Large intestine (tissue), 12 donors: ENCODE measurements at places on chromosomes 1 and 21.
A peak's percentile ranks its signal among the peaks of the same experiment; 100 is the strongest.

DNA sequence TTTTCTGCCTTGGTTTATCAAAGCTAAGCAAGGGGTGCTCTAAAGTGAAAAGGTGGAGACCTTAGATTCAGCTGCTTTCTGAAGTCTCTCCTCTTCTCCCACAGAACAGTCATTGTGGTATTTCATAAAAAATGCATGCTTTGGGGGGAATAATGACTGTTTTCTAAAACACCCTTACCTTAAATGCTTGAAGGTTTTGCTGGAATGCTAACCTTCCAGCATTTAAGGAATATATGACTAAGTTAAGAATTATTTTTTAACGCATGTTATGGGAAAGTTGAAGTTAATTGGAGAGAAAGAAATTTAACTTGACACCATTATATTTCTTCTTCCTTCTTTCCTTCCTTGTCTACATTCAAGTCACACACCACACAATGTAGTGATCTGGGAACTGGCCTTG is 162.5 kb downstream of the ROR1 start:
- DNase-seq, result no peak

DNA sequence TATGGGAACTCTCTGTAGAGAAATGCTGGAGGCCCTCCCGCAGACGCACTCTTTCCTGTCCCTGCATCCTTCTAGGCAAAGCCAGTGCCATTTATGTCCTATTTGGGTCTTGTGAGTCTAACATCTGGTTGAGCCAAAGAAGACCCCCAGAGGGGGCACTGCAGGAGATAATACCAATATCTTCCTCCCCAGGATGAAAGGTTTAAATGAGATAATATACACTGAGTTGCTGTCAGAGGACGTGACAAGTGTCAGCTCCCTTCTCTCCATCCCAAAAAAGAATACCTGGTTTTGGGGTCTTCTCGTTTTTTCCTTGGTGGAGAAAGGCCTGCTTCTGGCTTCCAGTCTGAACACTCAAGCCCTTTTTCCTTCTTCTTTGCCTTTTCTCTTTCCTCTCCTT is 7.6 kb downstream of the TCEA3 start:
- no peak for DNase-seq

GRCh38 chr1:87220993-87221392 is 107.7 kb upstream of the LMO4 start:
- no peak for DNase-seq

DNA sequence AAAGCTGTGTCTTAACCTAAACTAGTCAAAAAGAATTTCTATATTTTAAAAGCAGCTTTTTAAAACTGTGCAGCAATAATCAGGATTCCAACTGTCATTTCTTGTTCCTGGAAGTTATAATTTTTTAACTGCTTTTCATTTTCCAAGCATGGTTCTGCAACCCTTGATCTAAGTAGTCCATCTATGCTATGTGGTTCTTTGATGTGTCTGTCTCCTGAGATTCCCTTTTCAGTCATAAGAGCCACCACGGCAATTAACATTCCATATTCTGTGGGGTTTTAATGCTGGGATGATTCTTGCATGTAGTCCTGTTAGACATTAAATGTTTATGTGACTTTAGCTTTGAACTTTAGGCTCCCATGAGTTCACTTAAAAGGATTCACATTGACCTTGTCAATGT is 220.4 kb downstream of the TPR start:
- no peak for DNase-seq

DNA sequence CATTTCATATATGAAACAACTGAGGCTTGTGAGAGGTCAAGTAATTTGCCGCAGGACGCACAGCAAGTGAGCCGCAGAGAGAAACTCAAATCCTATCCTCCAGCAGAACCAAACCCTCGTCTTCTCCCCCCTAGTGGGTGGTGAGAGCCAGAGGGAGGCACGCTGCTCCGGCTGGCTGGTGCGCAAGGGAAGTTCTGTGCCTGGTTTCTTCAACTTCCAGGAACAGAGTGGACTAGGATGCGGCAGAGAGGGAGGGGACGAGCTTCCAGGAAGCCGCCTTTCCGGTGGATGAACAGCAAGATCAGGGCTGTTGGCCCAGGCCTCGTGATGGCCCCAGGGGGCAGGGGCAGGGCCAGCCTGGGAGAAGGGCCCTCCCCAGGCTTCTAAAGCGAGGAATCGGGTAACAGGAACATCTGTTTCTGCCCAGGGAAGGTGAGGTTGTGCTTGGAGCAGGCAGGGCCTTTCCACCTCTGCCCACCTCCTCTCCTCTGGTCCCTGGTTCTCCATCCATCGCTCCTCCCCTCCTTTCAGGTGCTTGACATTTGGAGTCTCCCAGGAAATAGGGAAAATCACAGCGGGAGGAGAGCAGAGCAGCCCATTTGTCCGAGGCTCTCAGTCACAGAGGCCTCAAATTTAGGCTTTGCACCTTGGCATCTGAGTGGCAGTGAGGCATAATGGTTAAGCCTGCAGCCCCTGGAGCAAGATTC is 16.8 kb upstream of the PDIK1L start:
- DNase-seq, result no peak

GRCh38 chr1:180234369-180235076 is 4.5 kb downstream of the LHX4 start:
- DNase-seq, result peak; percentile 62

GRCh38 chr1:180181048-180181447 is 26.4 kb downstream of the QSOX1 start:
- DNase-seq, result no peak

DNA sequence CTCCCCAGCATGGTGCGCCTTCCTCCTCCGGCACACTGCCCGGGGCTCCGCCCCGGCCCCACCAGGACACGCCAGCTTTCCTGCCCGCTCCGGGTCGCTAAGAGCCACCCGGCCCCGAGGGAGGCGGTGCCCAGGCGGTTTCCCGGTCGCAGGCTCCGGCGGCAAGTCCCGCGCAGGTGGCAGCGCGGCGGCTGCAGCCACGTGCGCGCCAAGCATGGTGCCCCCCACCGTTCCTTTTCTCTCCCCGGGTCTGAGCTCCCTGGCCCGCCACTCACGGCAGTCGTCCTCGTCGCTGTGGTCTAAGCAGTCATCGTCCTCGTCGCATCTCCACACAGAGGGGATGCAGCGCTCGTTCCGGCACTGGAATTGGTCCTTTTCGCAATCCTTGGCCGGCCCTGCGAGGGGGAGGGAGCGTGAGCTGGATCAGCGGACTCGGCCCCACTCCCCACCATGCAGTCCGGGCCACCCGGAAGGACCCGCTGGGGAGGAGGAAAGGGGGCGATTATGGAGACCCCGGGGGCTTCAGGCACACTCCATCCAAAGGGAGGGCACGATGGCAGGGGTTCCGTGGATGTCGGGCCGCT is 1.2 kb downstream of the LRP8 start:
- DNase-seq, result no peak

DNA sequence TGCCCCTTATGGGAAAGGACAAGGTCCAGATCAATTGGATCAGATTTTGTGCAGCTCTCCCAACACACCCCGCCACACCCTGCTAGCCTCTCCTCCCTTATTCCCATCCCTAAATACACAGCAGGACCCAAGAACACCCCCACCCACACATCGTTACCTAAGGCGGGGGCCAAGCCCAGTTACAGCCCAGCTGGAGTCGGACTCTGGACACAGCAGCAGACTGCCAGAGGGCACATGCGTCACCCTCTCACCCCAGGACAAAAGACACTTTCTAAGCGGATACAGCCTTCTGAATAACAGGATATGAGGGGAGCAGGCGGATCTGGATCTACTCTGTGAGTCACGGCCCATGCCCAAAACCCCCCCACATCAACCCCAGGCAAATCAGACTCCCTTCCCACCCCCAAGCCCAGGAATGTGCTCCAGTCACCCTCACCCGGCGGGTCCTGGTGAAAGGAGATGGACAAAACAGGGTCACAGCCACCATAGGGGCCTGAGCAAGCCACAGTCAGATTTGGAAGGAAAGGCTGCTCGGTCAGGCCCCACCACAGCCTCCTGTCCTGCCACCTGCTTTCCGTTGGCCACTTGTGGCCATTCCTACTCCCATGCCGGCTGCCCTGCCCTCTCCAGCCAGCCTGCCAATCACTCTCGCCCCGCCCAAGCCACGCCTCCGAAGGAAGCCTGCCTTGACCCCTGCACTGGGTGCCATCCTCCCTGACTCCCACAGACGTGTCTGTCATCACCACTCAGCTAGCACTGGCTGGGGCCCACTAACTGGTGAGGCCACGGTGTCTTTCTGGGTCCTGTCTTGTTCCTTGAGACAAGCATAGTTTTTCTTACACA is 4.0 kb downstream of the S100A16 start:
- peak; percentile 93 for DNase-seq

- DNase-seq, result no peak
Observed at GRCh38 chr1:77489910-77490309, 192.5 kb downstream of the ZZZ3 start.

GRCh38 chr1:177744906-177745305 is 225.0 kb downstream of the SEC16B start:
- no peak for DNase-seq

DNA sequence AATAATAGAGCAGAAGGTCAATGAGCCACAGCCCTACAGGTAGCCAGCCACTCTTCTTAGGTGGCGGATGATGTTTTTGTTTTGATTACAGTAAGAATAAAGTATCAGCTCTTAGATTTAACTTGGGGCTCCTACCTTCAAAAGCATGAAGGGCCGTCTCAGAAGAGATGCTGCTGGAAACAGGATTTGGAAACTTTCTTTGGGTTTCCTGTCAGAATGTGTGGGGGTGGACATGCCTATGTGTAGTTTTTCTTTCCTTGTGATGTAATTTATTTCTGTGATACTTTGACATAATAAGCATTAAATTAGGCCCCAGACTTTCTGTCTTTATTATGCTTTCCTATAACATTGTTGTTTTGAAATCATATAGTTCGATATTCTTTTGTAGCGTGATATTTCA is 1.5 kb downstream of the RAP1A start:
- no peak for DNase-seq

DNA sequence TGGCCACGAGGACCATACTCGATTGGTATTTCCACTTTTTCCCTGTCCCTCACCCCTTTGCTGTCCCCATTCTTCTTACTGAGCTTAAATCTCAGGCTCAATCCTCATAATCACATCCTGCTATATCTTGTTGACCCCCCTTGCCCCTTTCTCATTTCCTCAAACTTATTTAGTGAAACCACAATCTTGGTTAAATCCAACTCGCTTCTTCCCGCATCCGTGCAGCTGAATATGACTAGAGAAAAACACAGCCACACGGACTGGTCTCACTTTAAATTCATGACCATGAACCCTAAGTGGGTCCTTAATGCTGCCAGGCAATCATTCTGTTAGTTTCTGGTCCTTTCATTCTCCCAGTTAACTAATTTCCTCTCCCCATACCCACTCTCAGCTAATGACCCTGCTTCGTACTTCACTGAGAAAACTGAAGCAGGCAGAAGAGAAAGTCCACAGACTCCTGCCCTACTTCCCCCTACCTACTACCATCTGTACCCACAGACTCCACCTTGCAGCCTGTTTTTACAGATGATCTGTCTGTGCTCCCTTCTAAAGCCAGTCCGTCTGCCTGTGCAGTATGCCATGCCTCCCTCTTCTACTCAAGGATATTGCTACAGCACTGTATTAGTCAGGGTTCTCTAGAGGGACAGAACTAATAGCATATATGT is 96.8 kb upstream of the LMO4 start:
- no peak for DNase-seq

DNA sequence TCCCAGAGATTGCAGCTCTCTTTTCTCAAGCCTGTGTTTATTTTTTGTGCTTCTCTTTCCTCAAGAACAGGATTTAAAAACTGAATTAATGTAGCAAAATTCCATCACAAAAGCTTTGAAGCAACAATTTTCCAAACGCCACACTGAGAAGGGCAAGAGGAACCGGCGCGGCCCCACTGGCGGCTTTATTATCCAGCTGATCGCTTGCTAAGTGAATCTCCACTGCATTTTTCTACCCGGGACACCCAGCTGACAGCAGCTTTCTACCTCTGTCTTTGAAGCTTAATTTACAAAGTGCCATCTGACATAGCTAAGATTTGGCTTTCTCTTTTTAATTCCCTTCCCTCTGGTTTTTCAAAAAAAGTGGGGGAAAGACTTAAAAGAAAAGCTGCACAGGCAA is 369.3 kb upstream of the C1orf174 start:
- no peak for DNase-seq

DNA sequence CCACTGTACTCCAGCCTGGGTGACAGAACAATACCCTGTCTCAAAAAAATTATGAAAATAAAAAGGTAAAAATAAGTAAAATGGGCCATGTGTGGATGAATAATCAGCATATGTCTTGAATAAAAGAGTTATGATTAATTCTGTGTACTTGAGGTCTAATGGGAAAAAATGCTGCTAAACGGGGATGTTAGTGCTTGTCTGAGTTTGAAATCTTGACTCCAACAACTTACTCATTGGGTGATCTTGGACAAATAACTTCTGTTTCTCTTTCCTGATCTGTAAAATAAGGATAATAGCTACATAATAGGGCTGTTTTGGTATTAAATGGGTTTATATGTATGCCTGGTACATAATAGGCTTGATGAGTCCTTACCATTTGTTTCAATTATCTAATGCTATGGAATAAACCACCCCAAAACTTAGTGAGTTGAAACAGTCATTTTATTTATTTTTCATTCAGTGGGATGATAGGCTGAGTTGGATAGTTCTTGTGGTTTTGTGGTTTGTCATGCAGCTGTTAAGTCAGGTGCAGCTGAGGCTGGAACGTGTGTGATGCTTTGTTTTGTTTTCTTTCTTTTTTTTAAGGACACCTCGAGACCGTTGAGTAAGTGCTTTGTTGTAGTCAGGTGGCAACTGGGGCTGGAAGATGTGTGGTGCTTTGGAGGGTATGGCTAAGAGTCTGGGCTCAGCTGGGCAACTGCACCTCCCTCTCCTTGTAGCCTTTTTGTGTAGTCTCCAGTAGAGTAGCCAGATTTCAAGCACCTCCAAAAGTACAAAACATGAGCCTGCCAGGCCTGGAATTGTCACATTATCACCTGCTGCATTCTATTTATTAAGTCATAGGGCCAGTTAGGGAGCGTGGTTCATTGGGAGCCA is 4.9 kb downstream of the MDM4 start:
- no peak for DNase-seq

DNA sequence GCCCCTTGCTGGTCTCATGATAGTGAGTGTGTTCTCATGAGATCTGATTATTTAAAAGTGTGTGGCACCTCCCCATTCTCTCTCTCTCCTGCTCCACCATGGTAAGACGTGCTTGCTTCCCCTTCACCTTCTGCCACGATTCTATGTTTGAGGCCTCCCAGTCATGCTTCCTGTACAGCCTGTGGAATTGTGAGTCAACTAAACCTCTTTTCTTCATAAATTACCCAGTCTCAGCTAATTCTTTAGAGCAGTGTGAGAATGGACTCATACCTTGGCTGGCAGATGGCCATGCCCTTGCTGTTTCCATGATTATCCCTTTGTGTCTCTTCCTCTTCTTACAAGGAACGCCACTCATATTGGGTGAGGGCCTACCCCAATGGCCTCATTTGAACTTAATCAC is 40.3 kb downstream of the PSMG1 start:
- no peak for DNase-seq

- DNase-seq, result no peak
Observed at GRCh38 chr1:30971496-30971895, 62.9 kb upstream of the SDC3 start.

DNA sequence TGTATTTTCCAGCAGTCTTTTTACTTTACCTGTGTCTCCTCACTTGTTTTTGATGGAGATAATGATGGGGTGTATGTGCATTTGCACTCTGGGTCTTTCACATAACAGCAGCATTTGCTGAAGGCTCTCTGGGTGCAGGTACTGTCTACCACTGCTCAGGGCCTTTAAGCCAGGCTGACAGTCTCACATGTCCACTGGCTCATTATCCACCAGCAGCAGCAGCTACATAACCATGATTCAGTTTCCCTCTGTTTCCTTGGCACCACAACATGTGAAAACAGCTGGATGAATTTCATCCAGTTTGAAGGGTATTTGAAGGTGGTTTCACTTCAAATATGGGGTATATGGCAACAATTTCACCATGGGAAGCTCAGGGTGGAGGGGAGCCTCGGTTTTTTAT is 41.2 kb upstream of the ROR1 start:
- DNase-seq, result no peak

- no peak for DNase-seq
Observed at GRCh38 chr1:183079712-183080388, 56.6 kb downstream of the LAMC1 start.
